ENCODE measurements at places on chromosomes 12 and 14.

GRCh38 chr14:21902561-21903181 is 229.1 kb upstream of the OR4E1 start:
- DNase-seq = peak; percentile 4

GRCh38 chr14:72558721-72559120 is 335.2 kb downstream of the DPF3 start:
- peak; percentile 22 for DNase-seq

DNA sequence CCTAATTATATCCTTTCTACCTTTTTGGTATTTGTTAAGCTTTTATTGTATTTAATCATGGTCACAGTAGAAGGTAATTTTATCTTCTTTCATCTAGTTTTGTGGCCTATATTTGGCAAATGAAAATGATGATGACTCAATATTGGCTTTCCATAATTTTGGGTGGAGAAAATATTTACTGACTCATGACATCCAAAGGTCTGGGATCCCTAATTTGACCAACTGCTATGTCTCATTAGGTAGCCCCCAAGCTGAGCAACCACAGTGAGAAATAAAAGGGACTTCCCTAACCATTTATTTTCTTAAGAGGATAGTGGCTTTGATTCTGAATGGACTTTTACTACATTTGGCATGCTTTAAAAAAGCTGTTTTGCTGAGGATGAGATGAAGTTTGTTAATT is 289.5 kb downstream of the RMST start:
- DNase-seq = no peak

GRCh38 chr14:54356172-54356571 is 40.6 kb upstream of the CDKN3 start:
- no peak for DNase-seq

Measured in anterior cingulate cortex (tissue), 58 donors.